ENCODE measurements at places on chromosomes 5 and 9. TPM values are rescaled to one million over a fixed set of nuclear protein-coding genes. Genes with fewer than 3 reads are reported as not detected.

- DNase-seq, result no peak
Measured at GRCh38 chr9:38685535-38685934, 34.4 kb downstream of the FAM240B start.

Gene LEAP2
- total RNA-seq, result 9.6 TPM

DNA sequence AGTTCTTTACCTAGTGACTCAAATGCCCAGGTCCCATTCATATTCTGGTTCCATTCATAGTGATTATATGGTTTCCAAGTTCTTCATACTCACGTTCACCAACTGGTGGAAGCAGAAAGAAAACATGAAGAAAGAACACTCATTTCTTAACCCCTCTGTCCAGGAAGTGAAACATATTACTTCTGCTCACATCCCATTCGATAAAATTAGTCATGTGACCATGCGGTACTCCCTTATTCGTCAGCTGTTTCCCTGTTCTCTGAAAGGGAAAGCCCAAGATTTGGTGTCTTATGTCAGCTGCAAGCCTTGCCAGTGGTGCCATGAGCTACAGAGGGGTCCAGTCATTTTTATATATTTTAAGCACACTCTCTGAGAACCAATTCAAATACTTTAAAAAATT, 387.0 kb upstream of the DMAC1 start:
- no peak for DNase-seq

DNA sequence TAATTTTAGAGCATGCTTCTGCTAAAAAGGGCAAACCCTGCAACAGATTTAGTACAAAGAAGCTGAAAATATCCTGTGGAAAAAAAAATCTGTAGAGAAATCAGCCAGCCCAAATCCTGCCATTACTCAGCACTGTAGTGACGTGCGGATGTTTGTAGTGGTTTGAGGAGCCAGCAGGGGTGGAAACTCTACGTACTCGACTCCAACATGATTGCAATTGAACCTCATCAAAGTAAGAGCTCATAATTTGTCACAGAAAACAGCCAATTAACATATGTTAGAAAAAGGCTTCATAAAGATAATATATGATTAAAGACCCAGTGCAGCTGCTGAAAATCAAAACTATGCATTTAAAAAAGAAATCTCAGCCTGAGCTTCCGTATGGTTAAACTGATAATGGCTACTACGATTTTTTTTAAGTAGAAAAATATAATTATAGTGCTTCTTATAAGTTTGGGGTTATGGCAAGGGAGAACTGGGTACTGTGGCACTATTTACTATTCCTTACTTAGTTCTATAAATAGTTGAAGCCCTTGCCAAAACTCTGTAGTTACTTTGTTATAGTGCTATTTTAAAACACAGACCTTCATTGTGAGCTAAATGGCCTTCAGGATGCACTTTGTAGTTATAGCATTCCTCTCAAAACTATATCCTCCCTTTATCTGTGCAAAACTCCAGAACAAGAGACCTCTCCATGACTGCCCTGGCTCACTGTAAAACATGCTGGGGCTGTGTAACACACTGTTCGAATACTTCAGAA, 49.4 kb downstream of the MEF2C start:
- peak; percentile 24 for DNase-seq

Gene LCN1
- total RNA-seq, result not detected

GRCh38 chr9:131483319-131484050, 19.2 kb upstream of the POMT1 start:
- DNase-seq, result no peak

DNA sequence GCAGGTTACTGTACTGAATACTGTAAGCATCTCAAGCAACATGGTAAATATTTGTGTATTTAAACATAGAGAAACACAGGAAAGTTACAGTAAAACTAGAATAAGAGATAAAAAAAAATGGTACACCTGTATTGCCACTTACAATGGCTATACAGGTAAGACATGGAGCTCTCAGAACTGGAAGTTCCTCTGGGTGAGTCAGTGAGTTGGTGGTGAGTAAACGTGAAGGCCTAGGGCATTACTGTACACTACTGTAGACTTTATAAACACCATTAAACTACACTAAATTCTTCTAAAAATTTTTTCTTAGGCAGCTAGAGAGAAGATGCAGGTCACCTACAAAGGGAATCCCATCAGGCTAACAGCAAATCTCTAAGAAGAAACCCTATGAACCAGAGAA, 872.9 kb downstream of the TAF11L14 start:
- no peak for DNase-seq

GRCh38 chr5:175629261-175629660, 28.6 kb upstream of the HRH2 start:
- no peak for DNase-seq

- no peak for DNase-seq
Measured at GRCh38 chr5:62283005-62283404, 23.0 kb upstream of the KIF2A start.

Gene FOXI1
- total RNA-seq, result not detected

- DNase-seq, result no peak
Measured at GRCh38 chr9:93826905-93827544, 128.1 kb downstream of the BARX1 start.

Gene CNTNAP3B
- 34.2 TPM for total RNA-seq

Gene MYORG
- 11.2 TPM for total RNA-seq

Gene FCN2
- not detected for total RNA-seq

- DNase-seq, result peak; percentile 76
Measured at GRCh38 chr5:33565324-33565723, 124.6 kb downstream of the TARS1 start.

Gene PCDHB3
- total RNA-seq, result 1.3 TPM

Gene PCDHA11
- 3.6 TPM for total RNA-seq

GRCh38 chr5:153439130-153439529, 51.3 kb upstream of the GRIA1 start:
- DNase-seq, result no peak

- peak; percentile 85 for DNase-seq
Measured at GRCh38 chr5:58849921-58850667, 267.2 kb downstream of the RAB3C start.

DNA sequence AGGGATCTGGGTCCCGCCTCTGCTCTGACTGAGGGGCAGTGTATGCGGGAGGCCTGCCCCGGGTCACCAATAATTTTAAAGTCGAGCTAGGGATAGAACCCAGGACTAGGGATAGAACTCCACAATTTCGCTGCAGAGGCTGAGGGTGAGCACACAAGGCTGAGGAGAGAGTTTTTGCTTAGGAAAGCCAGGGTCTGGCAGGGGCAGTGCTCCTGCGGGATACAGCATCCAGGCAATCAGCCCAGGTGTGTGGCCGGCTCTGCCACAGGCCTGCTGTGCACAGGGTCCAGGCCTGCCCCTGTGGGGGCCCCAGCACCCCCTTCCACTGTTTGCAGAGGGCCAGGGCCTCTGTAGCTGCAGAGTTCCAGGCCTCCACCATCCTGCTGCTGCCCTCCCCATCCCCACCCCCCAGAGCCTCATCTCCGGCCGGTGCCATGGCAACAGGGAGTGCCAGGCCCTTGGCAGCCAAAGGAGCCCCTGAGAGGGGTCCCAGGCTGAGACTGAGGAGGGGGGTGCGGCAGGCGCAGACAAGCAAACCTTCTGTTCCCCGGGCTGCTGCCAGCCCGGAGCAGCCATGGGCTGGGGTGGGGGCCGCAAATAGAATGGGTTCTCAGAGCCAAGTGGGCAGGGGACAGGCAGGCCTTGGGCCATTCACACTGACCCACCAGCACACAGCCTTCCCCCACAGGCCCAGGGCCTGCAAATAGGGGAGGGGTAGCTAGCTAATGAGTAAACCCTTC, 8.6 kb downstream of the PDGFRB start:
- DNase-seq, result no peak

Gene NR6A1
- 3.9 TPM for total RNA-seq

GRCh38 chr5:59864718-59865117, 28.8 kb downstream of the PDE4D start:
- DNase-seq, result no peak

- no peak for DNase-seq
Measured at GRCh38 chr9:78904686-78905085, 607.8 kb downstream of the PSAT1 start.

Gene PCDH12
- total RNA-seq, result 1.6 TPM

Gene PRSS3
- 526 TPM for total RNA-seq

Gene PCDHB16
- total RNA-seq, result 2.1 TPM

GRCh38 chr9:26371236-26371635, 521.4 kb downstream of the CAAP1 start:
- DNase-seq, result no peak

GRCh38 chr9:89532478-89532877, 34.6 kb upstream of the SEMA4D start:
- DNase-seq, result no peak

GRCh38 chr9:112535301-112535700, 48.7 kb downstream of the KIAA1958 start:
- no peak for DNase-seq

Gene PCSK5
- 11.2 TPM for total RNA-seq

DNA sequence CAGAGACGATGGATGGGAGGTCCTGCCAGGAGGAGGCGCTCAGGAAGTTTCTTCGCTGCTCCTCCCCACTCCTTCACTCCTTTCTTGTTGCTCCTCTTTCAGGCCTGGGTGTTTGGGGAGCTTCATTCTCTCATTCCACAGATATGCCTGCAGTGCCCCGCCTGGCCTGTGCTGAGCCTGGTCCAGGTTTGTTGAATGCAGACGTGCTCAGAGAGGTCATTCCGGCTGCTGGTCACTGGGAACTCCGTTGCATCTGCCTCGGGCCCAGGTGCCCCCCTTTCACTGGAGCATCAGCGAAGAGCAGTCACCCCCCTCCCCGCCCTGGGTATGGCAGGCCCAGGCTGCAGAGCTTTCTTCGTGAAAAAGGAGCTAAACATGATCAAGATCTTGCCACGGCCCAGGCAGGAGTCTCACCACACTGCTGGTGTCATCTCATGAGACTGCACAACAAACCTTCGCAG, 15.5 kb downstream of the SURF6 start:
- DNase-seq, result no peak

DNA sequence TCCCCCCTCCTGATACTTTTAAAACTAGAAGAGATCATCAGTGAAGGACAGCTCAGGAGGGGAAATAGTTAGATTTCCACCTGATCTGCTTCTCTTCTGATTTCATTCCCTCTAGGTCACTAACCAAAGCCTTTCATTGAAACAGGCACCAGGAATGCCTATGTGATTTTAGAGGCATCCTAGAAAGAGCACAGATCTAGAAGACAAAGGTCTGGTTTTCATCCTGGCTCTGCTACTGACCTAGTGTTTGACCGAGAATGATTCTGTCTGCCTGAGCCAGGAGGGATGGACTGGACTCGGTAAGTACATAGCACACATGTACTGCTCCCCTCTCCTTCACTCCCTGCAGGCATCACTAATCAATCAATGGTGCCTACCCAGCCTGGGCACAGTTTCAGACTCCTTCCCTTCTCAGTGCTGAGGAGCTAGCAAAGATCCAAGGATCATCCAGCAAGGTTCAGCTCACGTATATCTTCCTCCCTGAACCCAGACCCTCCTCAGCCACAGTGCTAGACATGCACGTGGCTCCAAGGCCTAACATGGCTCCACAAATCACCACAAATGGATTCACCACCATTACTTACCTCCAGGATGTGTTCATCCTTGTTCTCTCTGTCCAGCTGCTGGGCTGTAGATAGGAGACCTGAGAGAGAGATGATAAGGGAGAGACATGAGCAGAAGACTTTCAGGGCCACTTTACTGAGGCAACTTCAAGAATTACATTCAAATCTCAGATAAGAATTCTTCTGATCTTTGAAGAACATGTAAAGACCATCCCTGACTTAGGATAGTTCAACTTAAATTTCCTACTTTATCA, 35.2 kb downstream of the FAT2 start:
- no peak for DNase-seq

DNA sequence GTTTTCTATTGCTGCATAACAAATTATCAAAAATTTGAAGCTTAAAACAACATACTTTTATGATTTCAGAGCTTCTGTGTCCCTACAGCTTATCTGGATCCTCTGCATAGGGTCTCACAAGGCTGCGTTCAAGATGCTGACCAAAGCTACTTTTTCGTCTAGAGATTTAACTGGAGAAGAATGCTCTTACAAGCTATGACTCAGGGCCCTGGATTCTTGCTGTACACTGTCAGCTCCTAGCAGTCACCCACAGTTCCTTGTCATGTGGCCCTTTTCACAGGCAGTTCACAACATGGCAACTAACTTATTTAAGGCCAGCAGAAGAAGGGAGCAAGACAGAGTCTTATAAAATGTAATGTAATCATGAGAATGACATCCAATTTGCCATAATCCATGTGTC, 70.8 kb upstream of the FAM174A start:
- DNase-seq, result no peak

- no peak for DNase-seq
Measured at GRCh38 chr9:116267021-116267420, 113.4 kb downstream of the PAPPA start.

DNA sequence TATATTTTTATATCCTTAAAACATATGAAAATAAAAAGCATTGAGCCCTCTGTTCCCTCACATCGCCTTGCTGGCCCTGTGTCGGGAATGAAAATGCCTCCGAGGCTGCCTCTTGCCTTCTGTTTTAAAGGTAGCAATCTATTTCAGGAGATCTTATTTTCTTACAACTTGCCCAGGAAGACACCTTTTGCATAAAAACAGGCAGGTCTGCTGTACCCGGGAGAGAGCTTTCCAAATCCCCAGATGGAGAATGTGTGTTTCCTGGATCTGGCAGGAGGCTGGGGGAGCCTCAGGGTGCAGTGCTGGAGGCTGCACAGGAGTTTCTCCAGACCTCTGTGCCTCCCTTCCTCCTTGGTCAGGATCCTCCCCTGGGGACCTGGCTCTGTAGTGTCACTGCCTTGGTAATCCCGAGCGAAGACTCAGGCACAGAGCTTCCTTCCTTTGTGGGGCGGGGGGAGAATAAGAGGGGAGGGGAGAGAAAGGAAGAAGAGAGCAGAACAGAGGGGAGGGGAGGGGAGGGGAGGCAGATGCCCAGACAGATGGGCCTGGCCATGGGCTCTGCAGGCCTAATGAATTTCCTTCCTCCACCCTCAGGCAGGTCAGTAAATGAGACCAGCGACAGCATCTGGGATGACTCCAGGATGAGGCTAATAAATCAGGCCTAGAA, 104.0 kb upstream of the BOD1 start:
- DNase-seq, result no peak

- DNase-seq, result no peak
Measured at GRCh38 chr9:88954066-88954465, 37.2 kb upstream of the S1PR3 start.

Gene FRMD3
- total RNA-seq, result 2.1 TPM

DNA sequence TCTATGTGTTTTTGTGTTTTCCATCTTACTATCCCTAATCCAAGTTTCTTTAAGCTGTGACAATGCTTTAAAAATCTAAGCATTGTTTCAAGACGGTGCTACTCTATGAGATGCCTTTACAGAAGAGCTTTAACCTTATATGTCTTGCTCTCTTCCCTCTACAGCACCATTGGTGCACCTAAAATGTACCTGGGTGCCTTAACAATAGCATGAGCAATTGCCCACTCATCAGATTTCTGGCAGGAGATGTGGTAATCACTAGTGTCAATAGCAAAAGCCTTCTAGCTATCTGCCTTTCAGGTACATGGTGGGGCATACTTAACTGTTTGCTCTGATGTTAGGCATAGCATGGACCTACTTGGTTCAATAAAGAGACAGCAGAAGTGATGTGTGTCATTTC, 222.3 kb upstream of the KIF2A start:
- DNase-seq, result no peak
